ENCODE measurements at places on chromosomes 4 and X.

GRCh38 chr4:25943312-25943711 lies 29.3 kb downstream of the SMIM20 start:
- no peak for DNase-seq

DNA sequence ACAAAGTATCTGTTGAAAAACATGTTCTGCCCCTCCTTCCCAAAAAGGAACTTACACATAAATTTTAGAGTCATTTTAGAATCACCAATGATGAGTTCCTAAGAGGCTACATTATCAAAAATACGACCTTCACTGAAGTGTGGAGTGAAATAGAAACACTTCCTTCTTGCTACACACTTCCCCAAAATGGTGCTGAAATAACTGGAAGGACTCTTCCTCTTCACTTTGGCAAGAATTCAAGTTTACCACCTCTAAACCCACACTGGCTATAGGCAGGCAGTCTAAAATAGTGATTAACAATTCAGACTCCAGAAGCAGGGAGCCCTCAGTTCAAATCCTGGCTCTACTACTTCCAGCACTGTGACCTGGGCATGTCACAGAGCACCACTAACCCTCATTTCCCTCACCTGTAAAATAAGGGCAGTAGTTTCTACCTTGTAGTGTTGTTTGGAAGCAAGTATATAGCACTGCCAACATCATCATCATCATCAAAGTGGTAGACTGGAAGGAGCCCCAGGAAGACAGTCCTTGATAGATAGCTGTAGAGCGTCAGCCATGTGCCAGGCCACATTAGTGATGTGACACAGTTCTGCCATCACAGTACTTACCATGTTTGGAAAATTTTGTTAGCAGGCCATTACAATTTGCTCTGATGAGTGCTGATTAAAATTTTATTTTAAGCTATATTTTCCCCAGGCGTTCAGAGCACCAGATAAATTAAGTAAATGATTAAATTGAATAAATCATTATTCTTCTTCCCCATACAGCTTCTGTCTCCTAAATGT lies 103.3 kb downstream of the PARM1 start:
- no peak for DNase-seq

DNA sequence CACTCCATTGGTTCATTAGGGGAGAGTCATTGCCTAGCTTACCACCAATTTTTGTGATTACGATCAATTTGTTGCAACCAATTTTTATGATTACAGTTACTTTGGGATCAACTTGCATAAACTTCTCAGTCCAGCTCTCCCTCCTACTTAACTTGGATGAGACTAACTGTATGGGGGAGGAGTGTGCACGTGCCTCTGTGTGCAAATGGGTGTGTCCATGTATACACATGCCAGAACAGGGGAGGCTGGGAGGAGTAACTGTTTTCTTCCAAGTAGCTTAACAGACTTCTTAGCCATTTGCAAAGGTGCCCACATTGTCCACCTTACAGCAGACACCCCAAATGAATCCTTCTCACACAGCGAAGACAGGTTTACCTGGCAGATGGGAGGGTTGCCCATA lies 117.7 kb upstream of the VCX3B start:
- DNase-seq: no peak

DNA sequence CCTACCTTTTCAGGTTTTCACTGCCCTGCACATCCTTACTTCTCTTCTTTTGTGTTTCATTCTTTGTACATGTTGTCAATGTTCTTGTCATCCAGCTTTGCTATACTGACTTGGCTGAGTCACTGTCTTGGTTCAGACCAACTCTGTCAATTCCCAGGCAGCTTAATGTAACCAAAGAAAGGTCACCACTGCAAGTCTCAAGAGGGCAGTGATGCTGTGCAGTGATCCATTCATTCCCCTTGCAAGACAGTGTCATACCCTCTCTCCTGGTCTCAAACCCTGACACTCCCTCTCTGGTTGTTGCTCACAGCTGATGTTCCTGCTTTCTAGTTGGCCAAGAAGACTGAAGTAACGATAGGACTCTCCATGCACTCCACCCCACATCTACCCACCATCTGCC lies 17.5 kb downstream of the RAB39B start:
- DNase-seq: no peak

DNA sequence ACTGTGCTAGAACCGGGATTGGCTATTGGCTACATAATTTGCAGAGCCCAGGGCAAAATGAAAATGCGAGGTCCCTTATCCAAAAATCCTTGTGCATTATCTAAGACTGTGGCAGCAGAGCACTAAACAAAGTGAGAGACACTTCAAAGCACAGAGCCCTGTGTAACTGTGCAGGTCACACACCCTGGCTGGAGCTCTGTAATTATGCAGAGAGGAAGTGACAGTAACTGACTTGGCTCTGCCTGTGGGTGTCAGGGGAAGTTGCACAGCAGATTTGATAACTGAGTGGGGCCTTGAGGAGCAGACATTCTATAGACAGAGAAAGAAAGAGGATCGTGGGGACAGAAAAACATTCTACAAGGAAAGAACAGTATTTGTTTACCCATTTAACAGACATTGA lies 173.5 kb upstream of the FMR1 start:
- no peak for DNase-seq
